Activated CD4-positive, alpha-beta T cell treated with anti-CD3 and anti-CD28 coated beads for 24 hours (primary cell): ENCODE measurements at places on chromosomes 6 and 20.

DNA sequence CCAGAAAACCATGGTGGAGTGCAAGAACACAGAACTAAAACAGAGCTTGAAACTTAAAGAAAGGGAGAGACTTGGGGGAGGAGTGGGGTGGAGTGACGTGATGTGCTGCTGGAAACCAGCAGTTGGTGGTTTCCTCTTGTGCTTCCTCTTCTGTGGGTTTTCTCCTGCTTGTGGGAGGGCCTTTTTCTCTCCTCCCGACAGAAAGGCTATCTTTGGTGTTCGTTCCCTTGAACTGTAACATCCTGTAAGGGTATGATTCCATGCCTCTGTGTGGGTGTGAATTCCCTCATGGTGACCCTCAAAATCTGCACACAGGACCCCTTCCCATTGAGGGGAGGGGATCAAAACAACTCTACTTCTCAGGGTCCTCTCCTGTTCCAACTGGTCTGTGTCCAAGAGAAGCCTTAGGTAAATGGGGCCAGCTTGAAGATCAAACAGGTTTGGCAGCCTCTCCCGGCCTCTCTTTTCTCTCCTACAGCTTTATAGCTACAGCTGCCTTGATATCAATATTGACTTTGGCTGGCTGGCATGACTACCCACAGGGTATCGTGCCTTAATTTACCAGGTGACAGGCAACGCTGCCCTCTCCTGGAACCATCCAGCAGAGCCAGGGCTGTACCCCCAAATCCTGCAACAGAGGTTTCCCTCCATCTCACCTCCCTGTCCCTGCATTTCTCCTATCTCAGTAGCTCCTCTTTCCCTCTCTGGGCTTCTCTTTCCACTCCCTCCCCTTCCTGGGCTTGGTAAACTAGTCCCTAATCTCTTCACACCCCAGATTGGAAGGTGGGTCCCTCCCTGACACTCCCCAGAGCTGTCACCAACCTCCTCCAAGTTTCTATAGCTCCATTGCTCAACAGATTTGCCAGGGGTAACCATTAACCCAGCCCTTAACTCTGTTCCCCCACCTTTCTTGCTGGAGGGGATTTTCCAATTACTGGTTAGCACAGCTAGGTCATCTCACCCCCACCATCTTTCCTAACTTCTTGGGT lies 1.5 kb upstream of the MSH5 start:
- no peak for DNase-seq

GRCh38 chr6:117531809-117532725 lies 49.6 kb downstream of the DCBLD1 start:
- DNase-seq, result no peak

DNA sequence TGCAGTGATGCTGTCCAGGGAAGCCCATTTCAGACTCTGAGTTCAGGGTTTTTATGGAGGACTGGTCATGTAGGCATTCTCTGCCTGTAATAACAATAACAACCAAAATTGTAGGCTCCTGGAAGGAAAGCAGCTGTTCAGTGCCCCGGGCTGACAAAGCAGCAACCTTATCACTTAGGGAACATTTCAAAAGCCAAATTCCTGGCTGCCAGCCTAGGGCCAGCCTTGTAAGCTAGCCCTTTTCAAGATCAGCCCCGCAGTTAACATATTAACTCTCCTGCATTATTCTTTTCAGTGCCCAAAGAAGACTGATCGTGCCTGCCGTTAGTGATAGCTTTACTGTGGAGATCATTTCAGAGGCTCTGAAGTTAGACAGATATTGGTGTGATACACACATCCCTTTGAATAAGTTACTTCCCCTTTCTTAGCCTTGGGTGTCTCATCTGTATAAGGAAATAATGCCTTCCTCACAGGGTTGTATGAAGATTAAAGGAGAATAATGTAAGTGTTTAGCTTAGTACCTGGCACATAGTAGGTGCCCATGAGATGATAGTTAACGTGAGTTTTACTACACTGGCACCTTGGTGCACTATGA lies 44.1 kb downstream of the CTNNBL1 start:
- DNase-seq, result no peak

DNA sequence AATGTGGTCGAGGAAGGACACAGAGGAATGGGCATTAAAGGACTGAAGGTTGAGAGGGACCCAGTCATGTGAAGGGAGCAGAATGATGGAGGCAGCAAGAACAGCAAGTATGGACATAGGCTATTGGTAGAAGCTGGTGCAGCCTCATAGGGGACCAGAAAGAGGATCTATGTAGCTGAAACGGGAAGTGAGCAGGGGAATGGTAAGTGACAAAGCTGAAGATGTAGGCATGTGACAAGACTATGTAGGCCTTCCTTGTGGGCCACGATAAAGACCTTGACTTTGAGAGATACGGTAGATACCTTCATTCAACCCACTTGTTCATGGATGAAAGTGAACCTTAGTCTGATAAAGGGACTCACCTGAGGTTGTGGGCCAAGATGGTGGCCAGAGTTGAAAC lies 3.5 kb downstream of the CTNNBL1 start:
- DNase-seq, result no peak

GRCh38 chr20:61608275-61609085 lies 356.4 kb downstream of the CDH4 start:
- DNase-seq, result no peak
